ENCODE measurements at places on chromosomes 2 and 18. TPM values are rescaled to one million over a fixed set of nuclear protein-coding genes. Genes with fewer than 3 reads are reported as not detected.

The GPR45 gene
- total RNA-seq: not detected

GRCh38 chr2:34810456-34810855 is 1211.4 kb upstream of the FAM98A start:
- DNase-seq: no peak

DNA sequence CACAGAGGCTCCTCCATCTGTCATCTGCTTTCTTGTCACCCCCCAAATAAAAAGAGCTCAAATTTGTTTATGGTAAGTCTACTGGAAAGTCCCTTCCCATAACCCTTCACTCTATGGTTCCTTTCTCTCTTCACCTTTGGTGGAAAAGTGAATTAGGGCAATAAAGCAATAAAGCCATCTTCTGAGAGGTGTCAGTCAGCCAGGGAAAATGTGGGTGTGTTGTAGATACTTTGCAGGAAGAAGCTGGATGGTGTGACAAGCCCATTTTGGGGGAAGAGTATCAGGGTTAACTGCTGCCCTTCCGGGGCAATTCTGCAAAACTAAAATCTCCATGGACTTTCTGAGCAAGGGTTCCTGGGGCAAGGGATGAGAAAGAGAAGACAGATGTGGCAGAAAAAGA is 197.9 kb downstream of the SH3BP4 start:
- DNase-seq: no peak

- DNase-seq: no peak
Observed at GRCh38 chr2:174176898-174177297, 71.4 kb downstream of the OLA1 start.

DNA sequence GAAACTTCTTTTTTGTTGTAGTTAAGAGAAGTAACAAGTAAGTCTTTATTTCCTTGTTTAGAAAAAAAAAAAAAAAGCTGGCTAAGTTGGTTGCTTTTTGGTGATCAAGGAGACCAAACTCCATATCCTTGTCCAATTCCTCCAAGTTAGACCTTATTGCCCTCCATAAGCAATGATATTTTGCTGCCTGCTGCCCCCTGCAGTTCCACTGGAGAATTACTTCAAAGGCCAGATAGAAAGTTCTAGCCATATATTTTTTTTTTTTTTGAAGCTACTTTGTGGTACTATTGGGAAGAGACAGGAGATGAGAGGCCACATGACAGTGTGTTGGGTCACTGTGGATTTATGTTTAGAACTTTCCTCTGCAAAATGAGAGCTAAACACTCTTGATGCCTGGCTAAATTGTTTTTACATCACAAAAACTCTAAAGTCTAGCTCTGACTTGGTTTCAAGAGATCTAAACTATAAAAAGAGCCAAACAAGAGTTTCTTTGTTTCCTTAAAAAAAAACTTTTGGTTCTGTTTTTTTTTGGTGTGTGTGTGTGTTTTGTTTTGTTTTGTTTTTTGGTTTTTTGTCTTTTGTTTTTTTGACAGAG is 80.7 kb upstream of the RASGRP3 start:
- DNase-seq: no peak

All from posterior vena cava (tissue), 2 donors.